CD4-positive, alpha-beta T cell treated with Interleukin-4 for 1 hour (primary cell): ENCODE measurements at places on chromosomes 5 and 9.

DNA sequence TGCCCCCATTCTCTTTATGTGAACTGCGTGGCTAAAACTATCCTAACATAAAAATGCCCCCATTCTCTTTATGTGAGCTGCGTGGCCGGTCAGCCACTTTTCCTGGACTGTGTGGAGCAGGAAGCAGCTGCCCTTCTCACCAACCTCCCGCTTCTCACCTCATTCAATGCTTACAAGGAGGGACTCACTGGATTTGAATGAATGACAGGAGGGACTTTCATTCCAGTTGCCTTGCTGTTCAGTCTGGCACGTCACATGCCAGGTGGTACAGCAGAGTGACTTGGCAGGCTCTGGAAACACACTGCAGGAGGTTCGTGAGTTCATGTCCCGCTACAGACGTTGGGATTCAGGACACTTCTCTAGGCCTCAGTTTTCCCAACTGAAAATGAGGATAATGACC is 60.2 kb upstream of the NFIL3 start:
- DNase-seq: no peak

GRCh38 chr5:153099328-153099727 is 391.1 kb upstream of the GRIA1 start:
- no peak for DNase-seq

GRCh38 chr5:9653811-9654210 is 23.7 kb upstream of the TAS2R1 start:
- no peak for DNase-seq

DNA sequence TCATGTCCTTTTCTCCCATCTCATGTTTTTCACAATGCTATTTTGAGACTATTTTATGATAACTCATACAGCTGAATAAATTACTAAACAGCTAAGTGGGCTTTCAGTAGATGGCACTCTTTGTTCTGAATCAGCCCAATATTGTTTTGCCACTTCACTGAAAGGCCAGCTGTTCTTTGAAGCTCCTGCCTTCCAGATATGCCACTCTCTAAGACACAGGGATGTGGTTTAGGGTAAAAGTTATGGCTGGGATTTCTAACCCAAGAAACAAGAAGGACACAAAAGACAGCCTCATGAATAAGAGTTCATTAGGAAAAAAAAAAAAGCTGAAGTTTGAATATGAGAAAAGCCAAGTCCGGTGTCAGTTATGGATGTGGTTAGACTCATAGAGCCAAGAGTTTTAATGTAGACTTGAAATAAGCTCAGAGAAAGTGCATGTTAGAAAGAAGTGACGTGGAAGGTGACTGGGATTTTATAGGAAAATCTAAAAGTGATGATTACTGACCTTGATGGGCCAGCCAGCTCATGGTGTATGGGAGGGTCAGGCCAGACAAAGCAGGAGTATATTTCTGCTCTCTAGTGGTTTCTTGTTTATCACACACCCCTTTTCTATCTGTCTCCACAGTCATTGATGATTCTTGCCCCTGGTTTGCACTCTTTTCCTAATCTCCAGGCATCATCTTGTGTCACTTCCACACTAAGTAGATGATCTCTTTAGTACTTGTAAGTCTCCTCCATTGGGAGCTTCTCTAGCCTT is 488.5 kb downstream of the NR2F1-AS1 start:
- DNase-seq: no peak

DNA sequence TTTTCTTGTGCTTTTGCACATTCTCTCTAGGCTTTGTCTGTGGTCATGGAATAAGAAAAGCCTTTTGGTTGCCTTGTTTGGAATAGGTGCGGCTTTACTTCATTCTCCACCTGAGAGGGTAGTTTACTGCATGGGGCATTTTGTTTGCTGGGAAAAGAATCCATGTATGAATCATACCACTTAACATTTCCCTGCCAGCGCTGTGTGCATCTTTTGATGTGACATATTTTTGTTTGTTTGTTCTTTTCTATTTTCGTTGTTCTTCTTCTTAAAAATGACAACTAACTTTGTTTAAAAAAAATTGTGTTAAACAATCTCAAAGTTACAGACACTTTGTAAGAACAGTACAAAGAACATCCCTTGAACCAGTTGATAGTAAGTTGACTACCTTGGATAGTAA is 113.2 kb downstream of the GCNT1 start:
- DNase-seq: no peak

DNA sequence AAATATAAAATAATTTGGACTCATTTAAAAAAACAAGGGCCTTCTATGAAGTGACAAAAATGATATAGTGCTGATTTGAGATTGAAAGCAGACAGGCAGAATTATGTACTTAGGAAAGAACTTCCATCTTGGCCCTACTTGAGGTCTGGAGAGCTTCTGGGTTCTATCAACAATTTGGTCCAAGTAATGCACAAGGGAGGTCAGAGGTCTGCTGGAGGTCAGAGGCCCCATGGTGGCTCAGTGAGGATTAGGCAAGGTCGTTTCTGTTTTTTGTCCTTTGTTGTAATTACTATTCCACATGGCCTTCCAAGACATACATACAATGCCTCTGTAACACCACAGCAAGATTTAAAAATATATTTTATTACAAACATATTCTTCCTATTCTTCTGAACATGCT is 37.2 kb downstream of the NUDT12 start:
- DNase-seq: no peak

DNA sequence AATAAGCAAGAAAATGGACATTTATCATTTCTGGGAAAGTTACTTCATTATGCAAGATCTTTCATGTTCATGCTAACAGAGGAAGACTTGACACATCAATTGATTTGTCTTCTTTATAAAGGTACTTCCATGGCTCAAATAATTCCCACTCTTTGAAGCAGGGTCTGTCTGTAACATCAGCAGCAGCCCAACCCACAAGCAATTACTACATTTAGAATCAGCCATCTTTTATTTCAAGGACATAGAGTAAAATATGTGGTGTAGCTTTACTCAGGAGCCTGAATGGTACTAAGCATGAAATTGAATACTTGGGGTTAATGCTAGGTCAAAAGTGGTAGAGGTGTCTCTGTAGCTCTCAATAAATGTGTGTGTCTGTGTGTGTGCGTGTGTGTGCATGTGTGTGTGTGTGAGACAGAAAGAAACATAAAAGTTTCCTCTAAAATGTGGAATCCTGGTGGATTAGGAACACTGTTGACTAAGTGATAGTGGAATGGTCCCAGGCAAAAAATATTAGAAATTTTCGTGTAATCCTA is 581.1 kb downstream of the CAAP1 start:
- no peak for DNase-seq
